ENCODE measurements at places on chromosomes 4 and X. TPM values are rescaled to one million over a fixed set of nuclear protein-coding genes. Genes with fewer than 3 reads are reported as not detected.

TGIF2LX gene
- not detected for total RNA-seq

DNAAF6 gene
- total RNA-seq, result not detected

PAGE4 gene
- not detected for total RNA-seq

POU3F4 gene
- not detected for total RNA-seq

SPANXA2 gene
- total RNA-seq, result not detected

SEPSECS gene
- 5.3 TPM for total RNA-seq

NRK gene
- not detected for total RNA-seq

CFAP299 gene
- 1.9 TPM for total RNA-seq

ADGRG4 gene
- total RNA-seq, result not detected

CWH43 gene
- not detected for total RNA-seq

SPANXN3 gene
- total RNA-seq, result not detected

VCX3A gene
- total RNA-seq, result not detected

FOXR2 gene
- not detected for total RNA-seq

TIGD4 gene
- 3.0 TPM for total RNA-seq

STBD1 gene
- total RNA-seq, result 15.8 TPM

CENPI gene
- total RNA-seq, result 5.2 TPM

HTT gene
- total RNA-seq, result 17.5 TPM

MAGEA1 gene
- total RNA-seq, result not detected

TCEAL2 gene
- total RNA-seq, result not detected

TCP11X2 gene
- not detected for total RNA-seq

DCAF16 gene
- total RNA-seq, result 21.4 TPM

CD38 gene
- total RNA-seq, result not detected

SERTM2 gene
- not detected for total RNA-seq

REST gene
- 47.9 TPM for total RNA-seq

FGF5 gene
- total RNA-seq, result 4.9 TPM

TBX22 gene
- not detected for total RNA-seq

DUSP21 gene
- not detected for total RNA-seq

VCX gene
- total RNA-seq, result not detected

BEND2 gene
- not detected for total RNA-seq

CSAG1 gene
- total RNA-seq, result not detected

GAB3 gene
- 7.3 TPM for total RNA-seq

PDE6B gene
- 2.1 TPM for total RNA-seq

PDE5A gene
- total RNA-seq, result 0.91 TPM

SMARCAD1 gene
- total RNA-seq, result 40.4 TPM

IL2 gene
- total RNA-seq, result not detected

USP17L30 gene
- not detected for total RNA-seq

AFM gene
- total RNA-seq, result not detected

IRS4 gene
- not detected for total RNA-seq

Data from myocyte (in vitro differentiated cells).